ENCODE measurements at places on chromosomes 6 and 20. TPM values are rescaled to one million over a fixed set of nuclear protein-coding genes. Genes with fewer than 3 reads are reported as not detected.

The ECT2L gene
- total RNA-seq: not detected

The UBD gene
- not detected for total RNA-seq

The OTOR gene
- total RNA-seq: not detected

The TXLNB gene
- 0.17 TPM for total RNA-seq

The GCM1 gene
- not detected for total RNA-seq

The MTHFD1L gene
- 105 TPM for total RNA-seq

The ZBTB46 gene
- 22.4 TPM for total RNA-seq

The CDH22 gene
- total RNA-seq: 0.39 TPM

The EFCAB8 gene
- total RNA-seq: 0.20 TPM

The HSF2 gene
- 13.7 TPM for total RNA-seq

- no peak for DNase-seq
Measured at GRCh38 chr6:158233214-158233795, 65.2 kb downstream of the GTF2H5 start.

DNA sequence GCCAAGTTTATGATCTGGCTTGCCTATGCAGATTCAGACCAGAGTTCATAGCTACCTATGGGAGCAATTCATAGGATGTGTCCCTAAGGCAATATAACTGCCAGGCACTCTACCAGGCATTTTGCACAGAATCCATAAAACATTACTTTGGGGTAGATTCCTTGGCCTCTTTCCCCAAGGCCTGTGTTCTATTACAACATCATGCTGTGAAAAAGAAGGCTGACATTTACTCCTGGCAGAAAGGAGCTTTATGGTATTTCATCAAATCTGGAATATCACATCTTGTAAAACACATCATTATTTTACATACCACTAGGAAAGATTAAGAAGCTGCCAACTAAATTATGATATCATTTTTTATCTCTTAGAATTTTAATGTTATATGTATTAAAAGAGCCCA is 287.0 kb upstream of the MARCKS start:
- no peak for DNase-seq

DNA sequence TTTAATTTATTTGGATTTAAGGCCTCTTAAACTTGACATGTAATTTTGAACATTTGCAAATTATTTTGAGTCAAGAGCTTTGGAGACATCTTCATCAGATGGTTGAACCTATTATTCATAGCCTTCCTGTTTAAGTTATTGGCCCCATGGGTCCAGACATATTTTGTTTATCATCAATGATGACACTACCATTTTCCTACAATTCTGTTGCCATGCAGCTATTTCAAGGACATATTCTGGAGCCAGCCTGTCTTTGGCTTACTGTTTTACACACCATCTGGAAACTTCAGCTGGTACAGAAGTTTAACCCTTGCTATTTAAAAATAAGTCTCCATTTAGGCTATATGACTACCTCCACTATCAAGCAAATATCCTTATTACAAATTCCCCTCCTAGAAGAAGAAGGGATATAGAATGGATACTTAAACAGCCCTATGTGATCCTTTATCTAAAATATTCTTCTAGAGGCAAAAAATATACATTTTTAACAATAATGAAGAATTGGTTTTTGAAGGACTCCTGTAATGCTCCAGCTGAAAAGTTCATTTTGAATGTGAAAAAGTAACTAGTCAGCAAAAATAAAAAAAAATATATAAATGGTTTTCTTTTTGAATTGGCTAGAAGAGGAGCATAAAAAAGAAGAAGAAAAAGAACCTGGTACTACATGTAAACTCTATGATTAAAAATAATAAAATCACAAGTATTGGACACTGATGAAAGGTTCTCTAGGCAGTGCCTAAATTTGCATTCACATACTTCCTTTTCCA is 544.0 kb upstream of the HS3ST5 start:
- no peak for DNase-seq

DNA sequence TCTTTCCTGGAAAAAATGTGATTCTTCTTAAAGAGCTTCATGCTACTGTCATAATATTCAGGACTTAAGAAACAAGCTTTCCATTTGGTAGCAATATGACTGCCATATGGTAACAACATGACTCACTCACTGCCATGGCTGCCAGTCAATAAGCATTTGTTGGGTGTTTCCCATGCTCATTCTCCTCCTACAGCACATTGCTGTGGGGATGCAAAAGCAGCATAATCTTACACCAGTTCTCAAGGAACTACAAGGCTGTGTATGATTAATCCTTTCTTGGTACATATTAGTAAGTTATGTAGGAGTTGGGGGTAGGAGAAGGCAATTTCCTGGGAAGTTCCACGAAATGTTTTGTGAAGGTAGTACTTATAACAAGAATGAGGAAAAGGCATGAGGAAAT is 76.7 kb downstream of the CEP162 start:
- DNase-seq: no peak

DNA sequence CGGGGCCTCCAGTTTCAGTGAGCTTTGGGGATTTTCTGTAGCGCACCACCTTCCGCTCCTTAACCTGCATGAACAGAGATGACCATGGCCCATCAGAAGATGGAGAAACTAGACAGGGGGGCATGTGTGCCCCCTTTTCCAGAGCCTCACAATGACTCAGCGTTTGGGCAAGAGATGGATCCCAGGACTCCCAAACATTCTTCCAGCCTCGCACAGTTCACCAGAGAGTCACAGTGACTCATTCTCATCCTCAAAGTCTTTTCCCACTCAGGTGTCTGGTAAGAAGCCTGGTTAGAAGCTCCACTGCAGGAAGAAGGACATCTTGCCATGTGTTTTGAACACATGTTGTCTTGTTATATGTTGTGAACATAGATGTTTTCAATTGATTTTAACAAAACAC is 76.2 kb upstream of the FRMD1 start:
- DNase-seq: no peak

- DNase-seq: no peak
Measured at GRCh38 chr6:52616059-52616690, 39.3 kb upstream of the TRAM2 start.

GRCh38 chr20:19009081-19009688 is 195.6 kb downstream of the SCP2D1 start:
- DNase-seq: no peak

- no peak for DNase-seq
Measured at GRCh38 chr20:588932-589672, 21.0 kb downstream of the TCF15 start.

DNA sequence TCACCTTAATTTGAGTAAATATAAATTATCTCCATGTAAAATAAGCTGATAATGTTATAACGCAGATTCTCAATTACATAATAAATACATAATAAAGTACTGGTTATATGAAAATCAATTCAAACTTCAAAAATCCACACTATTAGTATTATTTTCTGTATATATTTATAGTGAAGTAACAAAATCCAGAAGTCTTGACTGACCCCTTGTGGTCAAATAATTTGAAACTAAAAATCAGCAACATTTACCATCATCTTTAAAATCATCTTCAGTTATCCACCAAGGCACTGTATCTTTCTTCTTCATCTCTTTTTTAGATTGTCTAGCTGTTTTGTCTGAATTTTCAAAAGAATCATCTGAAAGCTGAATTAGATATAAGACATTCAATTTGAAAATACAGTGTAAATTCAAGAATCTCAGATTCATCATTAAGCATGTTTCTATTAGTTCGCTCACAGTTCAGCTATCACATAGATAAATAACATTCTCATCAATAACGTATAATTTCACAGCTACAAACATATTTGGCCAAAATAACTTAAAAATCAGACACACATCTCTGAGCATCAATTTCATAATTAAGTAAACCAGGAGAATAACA is 6.5 kb downstream of the CEP162 start:
- no peak for DNase-seq

DNA sequence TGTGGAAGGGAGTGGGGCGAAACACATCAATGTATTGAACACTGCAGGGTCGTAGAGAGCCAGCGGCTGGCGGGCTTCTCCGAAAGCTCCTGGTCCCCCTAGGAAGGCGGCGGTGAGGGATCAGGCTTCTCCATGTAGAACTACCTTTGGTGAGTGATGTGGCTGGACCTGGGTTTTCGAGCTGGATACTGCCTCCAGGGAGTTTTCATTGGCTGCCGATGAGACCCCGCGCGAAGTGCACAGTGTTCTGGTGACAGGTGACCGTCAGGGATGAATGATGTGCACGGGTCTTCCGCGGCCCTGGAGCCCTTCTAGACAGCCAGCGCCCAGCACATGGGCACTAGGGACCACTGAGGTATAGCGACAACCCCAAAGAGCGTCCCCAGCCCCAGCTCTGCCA is 16.4 kb downstream of the ABT1 start:
- no peak for DNase-seq

DNA sequence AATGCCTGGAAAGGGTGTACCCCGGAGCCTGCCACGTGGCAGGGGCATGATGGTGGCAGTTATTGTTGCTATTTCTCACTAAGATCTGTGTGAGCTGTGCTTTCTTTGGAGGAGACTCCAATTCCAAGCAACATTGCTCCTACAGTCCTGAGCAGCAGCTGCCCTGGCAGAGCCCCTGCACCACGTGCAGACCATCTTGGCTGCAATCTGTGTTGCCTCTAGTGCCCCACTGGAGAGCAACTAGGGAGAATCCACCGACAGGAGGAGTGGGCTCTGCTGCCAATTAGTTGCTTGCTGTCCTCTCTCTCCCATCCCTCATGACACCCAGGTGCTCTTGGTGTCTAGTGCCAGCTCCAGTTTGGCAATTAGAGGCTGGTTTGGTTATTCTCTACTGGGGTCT is 116.0 kb downstream of the PXDC1 start:
- no peak for DNase-seq

- DNase-seq: no peak
Measured at GRCh38 chr6:11814819-11815218, 36.2 kb upstream of the ADTRP start.

- DNase-seq: no peak
Measured at GRCh38 chr6:26382121-26382520, 787 bp upstream of the BTN2A2 start.

GRCh38 chr20:61236713-61237112 is 15.3 kb upstream of the CDH4 start:
- no peak for DNase-seq

GRCh38 chr20:51600016-51600420 is 57.5 kb upstream of the NFATC2 start:
- DNase-seq: no peak

DNA sequence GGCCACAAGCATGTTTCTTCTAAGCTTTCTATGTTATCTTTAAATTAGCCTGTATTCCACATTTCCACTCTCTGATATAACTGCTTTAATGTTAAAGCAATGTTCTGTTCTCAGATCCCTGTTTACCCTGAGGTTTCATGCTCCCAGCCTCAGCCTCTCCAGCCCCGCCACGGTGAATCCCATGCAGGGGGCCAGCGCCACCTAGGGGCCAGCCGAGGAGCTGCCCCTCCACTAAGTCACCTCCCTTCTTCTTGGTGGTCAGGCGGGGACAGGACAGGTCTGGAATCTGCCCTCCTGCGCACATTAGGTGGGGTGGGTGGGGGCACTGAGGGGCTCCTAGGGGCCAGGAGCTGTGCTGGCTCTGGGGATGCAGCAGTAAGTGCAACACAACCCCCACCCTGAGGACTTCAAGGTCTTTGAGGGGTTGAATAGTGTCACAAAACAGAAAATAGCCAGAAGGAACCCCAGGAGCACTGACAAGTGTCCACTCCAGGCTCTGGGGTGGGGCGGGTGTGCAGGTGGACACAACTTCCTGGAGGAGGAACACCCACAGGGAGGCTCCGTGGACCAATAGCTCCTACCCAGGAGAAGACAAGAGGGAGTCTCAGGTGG is 61.6 kb downstream of the RAB44 start:
- DNase-seq: peak; percentile 94

DNA sequence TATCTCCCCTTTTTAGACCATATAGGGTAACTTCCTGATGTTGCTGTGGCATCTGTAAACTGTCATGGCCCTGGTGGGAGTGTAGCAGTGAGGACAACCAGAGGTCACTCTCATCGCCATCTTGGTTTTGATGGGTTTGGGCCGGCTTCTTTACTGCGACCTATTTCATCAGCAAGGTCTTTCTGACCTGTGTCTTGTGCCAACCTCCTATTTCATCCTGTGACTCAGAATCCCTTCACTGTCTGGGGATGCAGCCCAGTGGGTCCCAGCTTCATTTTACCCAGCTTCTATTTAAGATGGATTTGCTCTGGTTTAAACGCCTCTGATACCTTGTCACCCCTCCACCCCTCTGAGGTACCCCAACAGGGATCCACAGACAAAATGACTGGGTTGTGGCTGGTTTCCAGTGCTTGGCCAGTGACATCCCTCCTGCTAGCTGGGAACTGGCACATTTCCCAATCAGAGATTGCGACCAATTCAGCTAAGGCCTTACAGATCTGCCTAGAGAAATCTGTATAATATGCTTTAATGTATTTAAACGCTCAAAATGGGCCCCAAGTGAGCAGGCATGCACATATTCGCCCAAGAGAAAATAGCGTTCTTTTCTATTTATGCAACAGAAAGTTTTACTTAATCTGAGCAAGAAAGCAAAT is 315.6 kb upstream of the QKI start:
- no peak for DNase-seq

All from H1 (cell line).